ENCODE measurements at places on chromosomes 2 and 18.

- DNase-seq = peak; percentile 85
Measured at GRCh38 chr2:96531872-96532505, 4.6 kb upstream of the ARID5A start.

- DNase-seq = no peak
Measured at GRCh38 chr2:54858021-54858681, 134.7 kb downstream of the EML6 start.

DNA sequence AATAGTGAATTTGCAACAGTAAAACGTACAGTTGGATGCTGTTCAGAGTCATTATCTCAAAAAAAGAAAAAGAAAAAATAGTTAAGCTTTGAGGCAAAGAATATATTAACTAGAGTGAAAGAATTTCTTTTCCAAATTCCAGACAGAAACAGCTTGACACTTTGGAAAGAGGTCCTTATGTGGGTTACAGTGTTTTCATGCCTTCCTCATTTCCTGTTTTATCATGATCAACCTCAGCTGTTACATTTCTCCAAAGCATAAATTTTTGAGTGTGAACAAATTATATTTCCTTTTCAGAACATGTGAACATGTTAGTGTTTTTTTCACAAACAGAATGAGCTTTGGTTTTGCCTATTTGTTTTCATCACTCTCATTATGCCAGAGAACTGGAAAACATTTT is 13.6 kb downstream of the FRZB start:
- no peak for DNase-seq

- DNase-seq = no peak
Measured at GRCh38 chr2:170217778-170218251, 39.9 kb downstream of the MYO3B start.

- DNase-seq = no peak
Measured at GRCh38 chr2:232530626-232531260, 4.8 kb downstream of the CHRND start.

- DNase-seq = no peak
Measured at GRCh38 chr2:234788841-234789240, 163.0 kb upstream of the SH3BP4 start.

DNA sequence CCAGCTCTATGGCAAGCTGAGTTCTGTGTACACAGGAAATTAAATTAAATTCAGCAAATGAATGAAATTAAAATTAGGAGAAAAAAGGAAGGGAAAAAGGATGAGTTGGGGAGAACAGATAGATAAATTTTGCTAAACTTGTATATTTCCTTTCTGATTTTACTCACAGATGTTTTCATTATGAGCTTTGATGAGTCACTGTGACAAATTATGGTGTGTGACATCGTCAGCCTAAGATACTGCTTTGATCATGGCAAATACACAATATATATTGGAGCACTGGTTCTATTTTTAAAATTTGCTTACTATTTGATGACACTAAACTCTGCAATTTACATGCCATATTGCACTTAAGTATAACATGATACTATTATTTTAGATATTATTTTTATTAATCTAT is 464.6 kb upstream of the SPHKAP start:
- no peak for DNase-seq

DNA sequence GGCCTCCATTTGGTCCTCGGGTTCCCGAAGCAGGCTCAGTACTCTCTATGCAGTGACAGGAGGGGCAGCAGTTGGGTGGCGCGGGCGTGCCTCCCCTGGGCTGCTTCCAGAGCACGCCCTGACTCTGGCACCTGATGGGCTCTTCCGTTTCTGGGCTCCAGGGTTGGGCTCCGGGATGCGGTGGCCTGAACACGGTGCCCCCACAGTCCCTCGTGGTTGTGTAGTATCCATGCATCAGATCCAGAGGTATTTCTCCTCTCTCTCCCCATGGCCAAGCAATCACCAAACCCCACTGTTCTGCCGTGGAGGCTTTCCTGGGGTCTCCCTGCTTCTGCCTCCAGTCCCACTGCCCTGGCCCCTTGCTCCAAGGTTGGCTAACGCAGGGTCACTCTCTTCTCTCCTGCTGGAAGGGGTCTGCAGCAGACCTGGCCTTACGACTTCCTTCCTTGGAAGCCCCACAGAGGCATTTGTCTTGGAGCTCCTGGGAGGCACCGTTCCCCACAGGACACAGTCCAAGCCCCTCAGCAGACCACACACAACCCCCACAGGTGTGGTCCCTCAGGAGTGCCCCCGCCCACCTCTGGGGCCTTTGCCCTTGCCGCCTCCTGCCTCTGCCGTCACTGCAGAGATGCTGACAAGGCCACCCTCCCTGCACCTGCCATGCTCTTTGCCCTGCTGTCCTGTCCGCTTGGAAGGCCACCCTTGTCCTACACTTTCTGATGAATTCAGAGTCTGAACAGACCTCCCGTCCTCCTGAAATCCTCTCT is 136.6 kb upstream of the ASB18 start:
- DNase-seq = no peak

- DNase-seq = no peak
Measured at GRCh38 chr2:64157792-64158191, 13.6 kb upstream of the PELI1 start.

GRCh38 chr2:122528061-122528460 is 772.6 kb downstream of the TSN start:
- no peak for DNase-seq

DNA sequence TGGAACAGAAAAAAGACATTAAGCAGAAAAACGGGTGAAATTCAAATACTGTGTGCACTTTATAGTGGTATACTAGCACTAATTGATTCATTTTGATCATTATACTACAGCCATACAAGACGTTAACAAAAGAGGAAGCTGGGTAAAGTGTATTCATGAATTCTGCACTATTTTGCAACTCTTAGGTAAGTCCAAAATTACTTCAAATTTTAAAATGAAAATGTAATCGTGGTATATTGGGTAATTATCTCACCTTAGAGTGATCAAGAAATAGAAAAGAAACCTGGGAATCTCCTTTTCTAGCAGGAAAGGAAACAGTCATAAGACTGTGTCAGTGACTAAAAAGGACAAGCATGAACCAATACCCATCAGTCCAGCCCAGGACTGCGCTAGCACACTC is 5.4 kb downstream of the TGFBRAP1 start:
- DNase-seq = no peak

GRCh38 chr18:70322928-70323327 is 34.1 kb downstream of the SOCS6 start:
- DNase-seq = no peak

- DNase-seq = no peak
Measured at GRCh38 chr18:3099327-3099726, 86.4 kb upstream of the LPIN2 start.

All from naive thymus-derived CD4-positive, alpha-beta T cell (primary cell).